RCC 7860 (cell line): ENCODE measurements at places on chromosomes 7 and 10.
A peak's percentile ranks its signal among the peaks of the same experiment; 100 is the strongest.

GRCh38 chr10:2929480-2930258 lies 137.7 kb upstream of the PFKP start:
- DNase-seq = no peak

DNA sequence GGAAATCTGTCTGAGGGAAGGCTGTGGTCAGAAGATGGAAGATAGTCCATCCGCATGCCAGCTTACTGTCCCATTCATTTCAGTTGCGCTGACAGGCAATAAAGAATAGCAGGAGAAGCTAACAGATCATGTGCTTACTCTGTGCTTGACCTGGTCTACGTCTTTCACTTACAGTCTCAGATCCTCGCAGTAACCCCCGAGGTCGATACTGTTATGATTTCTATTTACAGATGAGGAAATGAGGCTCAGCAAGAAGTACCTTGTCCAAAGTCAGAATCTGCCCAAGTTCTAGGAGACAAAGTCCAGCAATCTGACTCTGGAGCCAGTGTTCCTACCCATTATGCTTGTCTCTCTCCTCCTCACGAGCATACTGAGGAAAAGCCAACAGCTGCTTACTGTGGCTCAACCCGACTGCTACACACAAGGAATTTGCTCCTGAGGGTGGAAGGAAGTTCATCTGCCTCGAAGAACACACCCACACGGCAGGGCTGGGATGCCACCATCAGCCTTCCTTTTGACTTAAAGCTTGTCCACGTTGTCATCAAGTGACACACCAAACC lies 74.2 kb downstream of the MINPP1 start:
- no peak for DNase-seq

DNA sequence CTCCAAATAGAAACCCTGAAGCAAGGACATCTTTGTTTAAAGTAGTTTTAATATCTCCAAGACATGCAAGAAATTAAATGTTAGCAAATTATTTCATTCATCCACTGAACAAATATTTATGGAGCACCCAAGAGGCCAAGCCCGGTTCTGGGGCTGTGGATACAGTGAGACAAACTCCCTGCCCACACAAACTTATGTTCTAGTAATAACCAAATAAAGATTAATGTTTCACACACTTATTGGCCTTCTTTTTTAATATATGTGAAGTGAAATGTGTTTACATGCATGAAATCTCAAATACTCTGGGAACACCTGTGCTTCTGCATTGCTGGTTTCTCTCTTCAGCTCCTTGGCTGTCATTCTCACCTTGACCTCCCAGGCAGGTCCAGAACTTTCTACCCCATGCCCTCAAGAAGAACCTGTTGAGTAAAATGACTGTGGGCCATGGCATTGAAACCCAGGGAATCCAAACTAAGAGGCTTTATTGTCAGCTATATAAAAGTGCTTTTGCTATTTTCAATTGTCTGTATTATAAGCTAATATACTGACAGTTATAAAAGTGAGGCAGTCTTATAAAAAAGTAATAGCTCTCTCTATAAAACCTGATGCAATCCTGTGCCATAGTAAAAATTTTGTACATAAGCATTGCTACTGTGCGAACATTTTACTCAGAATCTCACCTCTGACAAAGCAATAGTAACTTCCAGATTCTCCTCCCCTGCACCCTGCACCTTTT lies 43.7 kb downstream of the SVIL start:
- no peak for DNase-seq

DNA sequence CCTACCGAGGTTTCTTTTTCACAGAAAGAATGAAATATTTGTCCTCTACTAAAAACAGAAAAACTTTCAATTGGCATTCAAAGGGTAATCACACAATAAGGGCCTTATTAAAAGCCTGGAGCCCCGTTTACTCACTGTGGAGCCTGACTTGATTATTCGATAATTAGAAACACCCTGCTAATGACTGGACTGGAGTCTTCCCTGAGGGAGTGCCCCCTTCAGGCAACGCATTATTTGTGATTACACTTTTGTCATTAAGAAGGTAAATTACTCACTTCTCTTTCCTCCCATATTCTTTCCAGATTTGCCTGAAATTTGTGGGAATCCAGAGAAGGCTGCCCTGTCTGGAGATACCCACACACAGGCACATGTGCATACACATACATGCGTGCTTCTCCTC lies 444.2 kb upstream of the NPVF start:
- DNase-seq = no peak

DNA sequence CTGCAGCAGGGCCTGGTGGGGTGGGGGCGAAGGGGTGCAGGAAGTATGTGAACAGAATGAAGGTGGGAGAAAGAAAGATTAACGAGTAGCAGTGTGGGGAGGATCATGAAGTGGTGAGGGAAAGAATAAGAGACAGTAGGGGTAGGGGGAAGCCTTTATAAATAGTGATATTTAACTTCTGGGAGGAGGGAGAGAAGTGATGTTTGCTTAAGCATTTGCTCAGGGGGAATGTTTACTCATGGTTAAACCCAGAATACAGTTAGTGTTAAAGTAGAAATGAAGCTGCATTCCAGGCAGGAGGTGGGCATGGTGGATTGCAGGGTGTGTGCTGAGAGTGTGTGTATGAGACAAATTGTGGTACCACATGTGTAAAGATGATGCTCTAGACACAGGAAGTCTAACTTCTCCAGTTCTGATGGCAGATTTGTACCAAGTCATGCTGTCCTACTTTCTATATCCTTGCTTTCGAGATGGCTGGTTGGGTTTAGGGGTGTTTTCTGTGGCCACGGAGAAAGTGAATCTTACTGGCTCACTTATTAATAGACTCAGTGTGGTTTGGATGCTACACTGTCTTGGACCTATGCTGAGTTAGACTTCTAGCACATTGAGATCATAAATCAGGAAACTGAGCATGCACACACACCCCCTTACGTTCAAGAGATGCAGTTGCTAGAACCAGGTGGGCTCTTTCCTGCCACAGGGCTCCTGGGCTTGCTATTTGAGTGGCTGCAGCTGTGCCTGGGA lies 10.6 kb upstream of the DNMBP start:
- no peak for DNase-seq

- DNase-seq = no peak
These were observed 4.0 kb downstream of the TUBAL3 start for GRCh38 chr10:5400468-5401240.

- no peak for DNase-seq
These were observed 43.4 kb downstream of the THSD7A start for GRCh38 chr7:11788568-11788967.

DNA sequence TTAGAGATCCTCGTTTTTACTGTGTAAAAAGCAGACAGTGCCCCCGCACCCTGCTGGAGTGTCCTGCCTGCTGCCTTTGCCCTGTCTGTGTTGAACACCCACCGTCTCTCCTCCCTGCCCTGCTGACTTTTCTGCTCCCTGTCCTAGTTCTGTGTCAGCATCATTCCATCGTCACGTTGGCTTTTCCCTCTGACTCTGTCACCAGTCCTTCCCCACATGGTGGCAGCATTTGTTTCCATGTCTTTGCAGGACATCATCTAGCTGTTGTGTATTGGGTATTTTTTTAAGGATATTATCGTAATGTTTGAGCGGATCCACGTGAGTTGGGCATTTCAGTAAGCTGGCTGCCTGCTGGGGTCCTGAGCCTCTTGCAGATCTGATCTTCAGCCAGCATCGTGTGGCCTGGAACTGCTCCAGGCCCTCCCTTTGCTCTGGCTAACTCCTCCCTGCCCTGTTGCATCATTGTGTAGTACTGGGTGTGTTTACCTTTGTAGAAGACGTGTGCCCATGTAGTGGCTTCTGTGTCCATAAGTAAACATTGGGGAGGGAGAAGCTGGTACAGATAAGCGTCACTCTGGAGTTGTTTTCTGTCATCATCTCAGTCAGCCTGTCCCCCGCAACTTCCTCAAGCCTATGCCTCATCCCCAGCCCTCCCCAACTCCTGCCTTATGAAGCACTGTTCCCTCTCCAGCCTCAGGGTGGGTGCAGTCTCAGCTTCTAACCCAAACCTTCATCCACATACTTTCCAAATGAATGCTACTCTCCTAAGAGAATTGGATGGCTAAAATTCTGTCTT lies 44.3 kb downstream of the TRRAP start:
- DNase-seq = no peak

DNA sequence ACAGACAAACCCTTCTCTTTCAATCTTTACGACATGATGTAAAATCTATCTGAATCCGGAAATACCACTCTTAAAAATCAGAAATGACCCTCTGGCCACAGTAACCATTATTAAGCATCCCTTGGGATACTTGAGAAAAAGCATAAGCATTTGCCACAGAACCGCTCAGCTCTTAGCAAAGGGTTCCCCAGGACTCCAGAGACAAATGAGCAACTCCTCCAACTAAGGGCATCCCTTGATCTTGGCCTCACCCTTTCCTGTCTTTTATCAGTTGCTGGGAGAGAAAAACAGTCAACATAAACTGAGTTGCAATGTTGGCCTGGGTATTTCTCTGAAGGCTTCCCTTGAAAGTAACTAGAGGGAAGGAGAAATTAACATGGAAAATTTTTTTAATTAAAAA lies 3.5 kb downstream of the PDLIM1 start:
- no peak for DNase-seq

DNA sequence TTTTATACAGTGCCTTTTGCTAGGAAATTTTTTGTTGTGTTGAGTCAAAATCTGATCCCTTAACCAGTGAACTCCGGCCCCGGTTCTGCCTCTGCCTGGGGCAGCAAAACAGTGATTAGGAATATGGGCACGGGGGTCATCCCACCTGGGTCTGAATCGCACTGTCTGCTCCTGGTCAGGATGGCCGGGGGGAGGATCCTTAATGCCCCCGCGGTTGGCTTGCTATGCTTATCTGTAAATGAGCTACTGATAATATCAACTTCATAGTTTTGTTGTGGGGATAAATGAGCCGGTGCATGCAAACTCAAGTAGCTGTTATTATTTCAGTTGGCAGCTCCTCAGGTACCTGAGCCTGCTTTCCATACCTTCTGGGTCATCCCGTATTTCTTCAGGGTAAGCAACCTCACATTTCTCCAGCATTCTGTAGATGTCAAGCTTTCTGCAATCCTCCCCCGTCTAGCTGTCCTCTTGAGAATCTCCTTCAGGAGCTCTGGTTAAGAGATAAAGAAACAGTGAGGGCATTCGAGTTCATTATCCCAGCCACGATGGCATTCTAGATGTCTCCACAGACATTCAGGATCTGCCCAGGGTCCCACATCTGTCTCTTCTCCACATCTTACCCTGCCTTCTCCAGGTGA lies 592.2 kb downstream of the SDK1 start:
- DNase-seq = no peak

DNA sequence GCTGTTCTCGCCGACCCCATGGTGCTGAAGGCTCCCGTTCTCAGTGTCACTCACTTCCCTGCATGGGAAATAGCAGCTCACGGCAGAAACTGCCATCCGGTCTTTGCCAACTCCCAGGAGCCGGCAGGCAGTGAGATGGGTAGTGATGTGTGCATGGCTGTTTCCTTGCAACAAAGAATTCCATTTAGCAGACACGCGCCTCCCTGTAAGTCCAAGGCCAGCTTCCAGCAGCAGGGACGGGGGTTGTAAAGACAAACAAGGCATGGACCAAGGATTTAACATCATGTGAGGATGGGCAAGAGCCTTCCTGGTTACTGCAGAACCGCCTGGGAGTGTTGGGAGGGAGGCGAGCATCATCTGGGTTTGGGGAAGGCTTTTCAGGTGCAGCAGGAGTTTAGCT lies 273.1 kb downstream of the GLRX3 start:
- no peak for DNase-seq

GRCh38 chr10:51001587-51001986 lies 72.7 kb upstream of the PRKG1 start:
- DNase-seq = peak; percentile 12

DNA sequence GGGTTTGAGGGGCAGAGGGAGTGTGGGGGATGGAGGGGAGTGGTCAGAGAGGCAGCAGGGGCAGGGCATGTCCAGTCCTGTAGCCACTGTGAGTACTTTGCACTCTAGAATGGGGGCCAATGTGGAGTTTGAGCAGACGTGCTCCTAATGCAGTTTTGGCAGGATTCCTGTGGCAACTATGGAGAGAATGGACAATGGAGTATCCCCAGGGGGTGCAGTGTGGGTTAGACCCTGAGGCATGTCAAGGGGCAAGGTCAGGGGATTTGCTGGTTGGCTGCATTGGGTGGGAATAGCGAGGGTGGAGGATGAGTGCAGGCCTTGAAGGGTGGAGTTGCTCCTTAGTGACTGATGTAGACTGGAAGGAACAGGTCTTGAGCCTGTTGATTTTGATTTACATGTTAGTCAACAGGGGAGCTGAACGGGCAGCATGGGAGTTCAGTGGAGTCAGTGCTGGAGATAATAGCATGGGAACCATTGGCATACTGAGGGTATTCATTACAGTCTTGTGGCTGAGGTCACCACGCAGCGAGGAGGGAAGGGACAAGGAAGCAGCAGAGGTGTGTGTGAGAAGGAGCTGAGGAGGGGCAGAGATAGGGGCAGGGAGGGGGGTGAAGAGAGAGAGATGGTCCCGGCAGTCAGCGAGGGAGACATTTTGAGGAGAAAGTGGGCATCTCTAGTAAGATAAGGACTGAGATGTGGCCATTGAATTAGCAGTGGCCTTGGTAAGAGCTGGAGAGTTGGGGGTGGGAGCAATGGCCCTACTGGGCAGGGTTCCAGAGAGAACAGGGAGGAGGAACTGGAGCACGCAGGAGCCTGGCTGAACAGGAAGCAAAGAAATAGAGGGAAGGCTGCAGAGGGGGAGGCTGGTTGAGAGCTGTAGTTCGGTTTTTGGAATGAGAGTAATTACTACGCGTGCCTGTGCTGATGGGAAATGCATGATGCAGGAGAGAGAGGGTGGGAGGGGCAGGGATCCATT lies 112.7 kb downstream of the CCNY start:
- DNase-seq = no peak
